ENCODE measurements at places on chromosomes 13 and 19. TPM values are rescaled to one million over a fixed set of nuclear protein-coding genes. Genes with fewer than 3 reads are reported as not detected.

The MBOAT7 gene
- 86.8 TPM for polyA plus RNA-seq

The PCP2 gene
- polyA plus RNA-seq = 0.43 TPM

The KCNJ14 gene
- 0.83 TPM for polyA plus RNA-seq

- DNase-seq = no peak
These were observed 2097.0 kb downstream of the PCDH9 start for GRCh38 chr13:65133094-65133493.

DNA sequence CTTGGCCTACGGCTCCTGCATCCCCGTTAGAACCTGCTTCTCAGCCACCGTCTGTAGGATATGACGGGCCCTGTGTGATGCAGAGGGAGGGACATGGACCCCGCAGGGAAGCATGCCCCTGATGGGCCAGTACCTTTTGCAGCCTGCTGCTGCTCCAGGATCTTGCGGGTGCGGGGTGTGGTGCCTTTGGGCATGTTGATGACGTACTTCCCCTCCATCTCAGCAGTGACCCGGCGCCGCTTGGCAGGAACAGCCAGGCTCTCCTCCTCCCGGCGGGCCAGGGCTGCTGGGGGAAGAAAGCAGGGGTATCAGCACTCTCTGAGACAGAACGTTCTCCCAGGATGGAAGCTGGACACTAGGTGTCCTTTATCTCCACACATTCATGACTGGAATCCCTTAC lies 22.0 kb downstream of the C19orf47 start:
- DNase-seq = no peak

DNA sequence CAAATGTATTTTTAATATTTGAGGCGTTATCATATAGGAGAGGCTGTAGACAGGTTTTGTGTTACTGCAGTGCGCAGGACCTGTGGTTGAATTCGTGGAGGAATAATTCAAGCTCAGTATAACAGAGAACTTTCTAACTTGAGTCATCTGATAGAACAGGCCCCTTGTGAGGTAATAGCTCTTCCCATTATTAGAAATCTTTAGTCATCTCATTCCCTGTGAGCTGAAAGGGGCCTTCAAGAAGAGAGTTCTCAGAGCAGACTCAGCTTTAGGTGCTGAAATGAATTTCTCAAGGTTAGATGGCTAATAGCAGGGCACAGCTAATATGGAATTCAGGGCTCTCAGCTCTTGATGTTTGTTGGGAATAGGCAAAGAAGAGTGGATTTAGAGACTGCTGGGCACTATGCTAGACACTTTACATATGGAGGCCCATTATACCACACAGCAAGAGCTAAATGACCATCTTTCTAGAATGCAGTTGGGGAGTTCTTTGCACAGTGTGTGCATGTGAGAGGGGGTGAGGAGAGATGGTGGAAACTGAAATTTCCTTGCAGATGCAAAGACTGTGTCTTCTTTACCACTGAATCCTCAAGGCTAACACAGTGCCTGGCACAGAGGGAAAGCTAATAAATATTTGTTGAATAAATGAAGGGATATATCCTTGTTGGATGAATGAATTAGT lies 89.5 kb downstream of the DGKH start:
- DNase-seq = no peak

GRCh38 chr13:38519229-38519911 lies 167.5 kb upstream of the FREM2 start:
- no peak for DNase-seq

DNA sequence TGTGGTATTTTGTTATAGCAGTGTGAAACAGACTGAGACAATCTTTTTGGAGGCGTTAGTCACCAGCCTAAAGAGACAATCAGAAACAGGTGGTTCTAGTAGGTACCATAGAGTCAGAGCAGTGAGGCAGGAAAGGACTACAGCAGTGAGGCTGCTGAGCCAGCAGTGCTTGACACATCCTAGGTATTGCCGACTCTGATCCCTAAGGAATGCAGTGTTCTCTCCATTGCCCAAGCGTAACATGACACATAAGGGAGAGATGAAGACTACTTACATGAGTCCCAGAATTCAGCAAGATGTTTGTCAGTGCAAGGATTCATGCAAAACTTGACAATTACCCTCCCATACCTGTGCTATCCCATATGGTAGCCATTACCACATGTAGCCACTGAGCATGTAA lies 62.4 kb upstream of the XPO4 start:
- no peak for DNase-seq

- no peak for DNase-seq
These were observed 50.2 kb downstream of the LRCH1 start for GRCh38 chr13:46603165-46603603.

GRCh38 chr13:23645851-23646250 lies 75.6 kb downstream of the TNFRSF19 start:
- DNase-seq = no peak

DNA sequence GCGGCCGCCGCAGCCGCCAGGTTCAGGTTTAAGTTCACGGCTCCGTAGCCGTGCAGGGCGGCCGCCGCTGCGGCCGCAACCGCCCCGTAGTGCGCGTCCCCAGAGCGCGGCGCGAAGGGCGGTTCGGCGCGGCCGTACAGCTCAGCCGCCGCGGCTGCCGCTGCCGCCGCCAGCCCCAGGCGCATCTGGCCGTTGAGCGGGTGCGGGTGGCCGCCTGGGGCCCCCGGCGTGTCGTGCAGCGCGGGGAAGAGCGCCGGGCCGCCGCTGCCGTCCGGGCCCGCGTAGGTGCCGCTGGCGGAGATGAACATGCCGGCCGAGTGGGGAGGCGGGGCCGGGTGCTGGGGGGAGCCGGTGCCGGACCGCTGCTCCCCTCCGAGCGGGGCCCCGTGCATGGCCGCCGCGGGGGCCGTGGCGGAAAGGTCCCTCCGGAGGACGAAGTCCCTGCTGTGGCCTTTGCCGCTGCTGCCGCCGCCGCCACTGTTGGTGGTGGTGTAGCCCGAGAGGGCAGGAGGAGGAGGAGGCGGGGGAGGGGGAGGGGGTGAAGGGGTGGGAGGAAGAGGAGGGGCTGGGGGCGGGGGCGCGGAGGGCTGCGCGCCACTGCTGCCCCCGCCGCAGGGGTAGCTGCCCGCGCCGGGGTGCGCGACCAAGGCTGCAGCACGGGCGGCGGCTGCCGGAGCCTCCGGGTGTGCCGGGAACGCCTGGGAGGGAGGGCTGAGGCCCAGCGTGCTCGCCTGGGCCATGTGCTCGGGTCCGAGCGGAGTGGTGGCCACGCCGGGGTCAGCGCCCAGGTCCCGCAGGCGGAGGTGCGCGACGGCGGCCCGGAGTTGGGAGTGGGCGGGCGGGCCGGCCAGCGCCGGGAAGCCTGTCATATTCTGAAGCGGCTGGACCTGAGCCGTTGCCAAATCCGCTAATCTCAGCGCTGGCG lies 654 bp downstream of the ZIC5 start:
- DNase-seq = no peak

GRCh38 chr19:33387351-33388230 lies 14.1 kb downstream of the CEBPG start:
- no peak for DNase-seq

DNA sequence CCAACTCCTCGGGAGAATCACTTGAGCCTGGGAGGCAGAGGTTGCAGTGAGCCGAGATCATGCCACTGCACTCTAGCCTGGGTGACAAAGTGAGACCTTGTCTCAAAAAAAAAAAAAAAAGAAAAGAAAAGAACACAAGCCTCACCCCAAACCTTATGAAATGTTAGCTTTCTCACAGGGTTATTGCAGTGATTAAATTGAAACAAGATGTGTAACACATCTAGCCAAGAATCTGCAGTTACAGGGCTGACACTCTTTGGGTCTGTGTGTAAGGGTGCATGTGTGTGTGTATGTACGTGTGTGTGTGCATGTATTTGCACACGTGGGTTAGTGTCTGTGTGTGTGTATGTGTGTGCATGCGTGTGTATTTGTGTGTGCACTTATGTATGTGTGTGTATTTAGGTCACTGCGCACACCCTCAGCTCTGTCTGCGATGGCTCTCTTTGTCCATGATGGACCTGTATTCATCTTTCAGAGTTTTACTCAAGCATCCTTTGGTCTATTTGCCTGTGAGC lies 336.3 kb downstream of the UQCRFS1 start:
- DNase-seq = no peak

GRCh38 chr13:76418404-76418803 lies 467.8 kb downstream of the KCTD12 start:
- no peak for DNase-seq

GRCh38 chr13:18232298-18232993 lies 949.2 kb downstream of the TUBA3C start:
- DNase-seq = no peak

DNA sequence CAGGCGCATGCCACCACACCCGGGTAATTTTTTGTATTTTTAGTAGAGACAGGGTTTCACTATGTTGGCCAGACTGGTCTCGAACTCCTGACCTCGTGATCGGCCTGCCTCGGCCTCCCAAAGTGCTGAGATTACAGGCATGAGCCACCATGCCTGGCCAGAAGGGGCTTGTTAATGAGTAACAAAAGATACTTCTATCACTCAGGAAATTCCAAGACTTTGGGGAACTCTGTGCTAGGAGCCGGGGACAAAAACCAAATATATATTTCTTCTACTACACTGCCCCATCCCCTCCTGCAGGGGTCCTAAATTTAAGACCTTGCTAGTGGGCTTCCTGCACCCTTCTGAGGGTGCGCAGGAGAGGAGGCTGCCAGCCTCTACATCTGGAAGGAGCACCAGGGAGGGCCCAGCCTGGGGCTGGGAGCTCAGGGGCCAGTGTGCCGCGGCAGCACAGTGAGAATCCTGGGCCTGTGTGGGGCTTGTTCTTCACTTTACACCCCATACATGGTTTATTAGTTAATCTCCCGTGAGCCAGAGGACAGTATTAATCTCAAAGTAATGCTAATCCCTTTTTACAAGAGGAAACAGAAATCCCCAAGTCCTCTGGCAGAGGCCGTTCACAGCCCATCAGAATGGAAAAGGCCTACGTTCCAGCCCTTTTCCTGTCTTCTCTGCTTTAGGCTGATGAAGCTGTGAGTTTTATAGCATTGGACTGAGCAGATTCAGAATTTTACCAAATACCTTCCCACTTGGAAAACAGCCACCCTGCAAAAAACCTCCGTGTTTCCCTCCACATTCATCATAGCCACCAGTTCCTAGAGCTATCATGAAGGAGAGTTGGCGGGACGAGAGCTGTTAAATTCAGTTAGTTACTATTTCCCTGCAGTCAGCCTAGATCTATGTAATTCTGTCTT lies 44.4 kb upstream of the NPAS1 start:
- no peak for DNase-seq

DNA sequence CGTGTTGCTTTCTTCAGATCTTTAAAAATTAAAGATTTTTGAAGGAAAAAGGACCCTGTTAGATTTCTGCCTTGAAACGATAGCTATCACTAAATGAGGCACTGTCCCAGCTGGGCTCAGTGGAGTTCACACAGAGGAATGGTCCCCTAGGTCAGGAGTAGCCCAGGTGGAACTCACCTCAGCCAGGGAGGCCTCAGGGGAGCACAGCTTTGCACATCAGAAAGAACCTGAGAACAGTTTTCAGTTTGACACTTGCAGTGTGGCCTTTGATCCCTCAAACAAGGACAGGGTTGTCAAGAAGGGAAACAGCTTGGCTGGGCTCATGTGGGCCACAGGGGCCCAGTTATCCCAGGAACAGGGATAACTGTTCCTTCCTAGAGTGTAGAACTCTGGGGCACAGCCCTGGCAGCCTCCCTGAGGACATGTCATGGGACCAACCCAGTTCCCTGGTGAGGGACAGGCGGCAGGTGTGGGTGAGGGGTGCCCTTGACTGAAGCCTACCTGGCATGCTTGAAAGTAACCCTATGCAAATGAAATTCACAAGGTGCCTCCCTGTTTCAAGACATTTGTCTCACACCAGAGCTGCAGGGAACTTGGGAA lies 59.4 kb downstream of the CHST8 start:
- no peak for DNase-seq

GRCh38 chr13:75186379-75186778 lies 295.6 kb downstream of the TBC1D4 start:
- DNase-seq = no peak

DNA sequence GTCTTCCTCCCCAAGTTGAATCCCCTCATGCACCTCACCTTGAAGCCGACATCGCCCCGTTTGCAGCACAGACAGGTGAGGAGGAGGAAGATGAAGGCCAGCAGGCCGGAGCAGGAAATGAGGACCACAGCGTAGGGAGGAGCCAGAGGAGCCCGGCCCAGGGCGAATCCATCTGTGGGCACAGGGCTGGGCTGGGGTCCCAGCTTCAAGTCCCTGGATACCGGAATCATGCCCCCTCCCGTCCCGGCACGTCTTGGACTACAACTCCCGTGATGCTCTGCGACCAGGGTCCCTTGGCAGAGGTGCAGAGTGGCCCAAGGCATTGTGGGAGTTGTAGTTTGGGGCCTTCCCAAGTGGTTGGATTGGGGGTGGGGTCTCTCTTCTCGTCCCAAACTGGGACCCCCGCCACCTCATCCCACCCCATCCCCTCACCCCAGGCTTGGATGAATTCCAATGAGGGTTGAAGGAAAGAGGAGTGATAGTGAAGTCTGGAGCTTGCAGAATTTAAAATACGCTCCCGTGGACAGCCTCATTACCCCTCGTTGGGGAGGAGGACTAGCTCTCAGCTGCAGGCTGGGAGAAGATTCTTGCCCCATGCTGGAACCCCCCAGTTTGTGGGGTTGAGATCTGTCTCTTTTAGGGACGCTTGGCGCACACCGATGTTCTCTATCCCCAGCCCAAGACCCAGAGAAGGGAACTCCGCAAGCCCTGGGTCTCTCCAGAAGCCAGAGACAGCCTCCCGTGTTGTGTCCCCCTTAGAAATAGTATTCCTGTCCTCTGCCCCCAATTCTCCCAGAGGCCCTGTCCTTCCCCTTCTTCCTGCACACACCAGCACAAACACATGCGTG lies 990 bp downstream of the LMTK3 start:
- DNase-seq = no peak

DNA sequence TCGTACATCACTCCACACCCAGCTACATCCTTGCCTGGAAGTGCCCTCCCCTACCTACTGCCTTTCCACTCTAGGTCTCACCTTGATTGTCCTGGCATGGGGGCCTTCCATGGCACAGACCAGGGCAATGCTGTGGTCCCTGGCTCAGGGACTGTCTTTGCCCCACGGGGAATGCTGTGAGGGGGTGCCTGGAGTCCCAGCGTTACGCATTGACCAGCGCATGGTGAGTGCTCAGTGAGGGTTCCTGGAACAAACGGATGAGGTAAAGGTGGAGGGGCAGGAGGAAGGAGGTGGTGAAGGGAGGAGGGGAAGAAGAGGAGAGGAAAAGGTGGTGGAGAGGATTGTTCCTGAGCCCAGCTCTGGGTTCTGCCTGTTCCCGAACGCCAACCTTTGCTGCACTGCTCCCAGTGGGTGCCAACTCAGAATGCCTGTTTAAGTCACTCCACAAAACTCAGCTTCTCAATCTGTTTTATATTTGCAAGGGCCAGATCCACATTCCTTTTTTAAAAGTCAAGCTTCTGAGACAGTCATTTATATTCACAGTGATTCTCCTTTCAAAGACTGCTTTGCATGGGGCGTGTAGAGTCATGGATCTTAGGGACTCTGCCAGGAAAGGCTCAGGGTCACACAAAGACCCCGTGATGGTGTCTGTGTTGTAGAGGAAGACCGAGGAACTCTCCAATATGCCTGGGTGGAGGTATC lies 40.8 kb downstream of the CHST8 start:
- no peak for DNase-seq

- no peak for DNase-seq
These were observed 38.9 kb downstream of the ALOX5AP start for GRCh38 chr13:30774214-30774730.

- no peak for DNase-seq
These were observed 4.9 kb downstream of the MPV17L2 start for GRCh38 chr19:18197941-18198340.
